ENCODE measurements at places on chromosomes 3 and 15. TPM values are rescaled to one million over a fixed set of nuclear protein-coding genes. Genes with fewer than 3 reads are reported as not detected.

GRCh38 chr3:169661361-169662131, 2.0 kb downstream of the MECOM start:
- DNase-seq: no peak

GRCh38 chr15:67833710-67834511, 5.9 kb downstream of the RNU6-1 start:
- DNase-seq: no peak

TP63 gene
- total RNA-seq: 0.42 TPM

CD200 gene
- total RNA-seq: 42.2 TPM

DNA sequence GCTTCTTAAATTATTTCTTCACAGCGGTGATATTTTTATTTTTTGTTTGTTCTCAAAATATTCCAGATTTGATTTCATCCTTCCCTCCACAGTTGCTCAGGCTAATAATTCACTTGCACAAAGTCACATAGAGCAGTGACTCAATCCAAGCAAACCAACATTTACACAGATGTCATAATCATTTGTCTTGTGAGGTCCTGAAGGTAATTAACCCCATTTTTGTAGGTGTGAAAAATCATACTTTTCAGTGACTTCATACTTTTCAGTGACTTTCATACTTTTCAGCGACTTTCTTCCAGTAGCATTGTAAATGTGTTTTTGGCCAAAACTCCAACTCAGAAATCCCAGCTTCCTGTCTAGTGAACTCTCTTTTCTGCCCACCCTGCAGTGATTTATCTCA, 32.1 kb downstream of the CD200 start:
- DNase-seq: no peak

DNA sequence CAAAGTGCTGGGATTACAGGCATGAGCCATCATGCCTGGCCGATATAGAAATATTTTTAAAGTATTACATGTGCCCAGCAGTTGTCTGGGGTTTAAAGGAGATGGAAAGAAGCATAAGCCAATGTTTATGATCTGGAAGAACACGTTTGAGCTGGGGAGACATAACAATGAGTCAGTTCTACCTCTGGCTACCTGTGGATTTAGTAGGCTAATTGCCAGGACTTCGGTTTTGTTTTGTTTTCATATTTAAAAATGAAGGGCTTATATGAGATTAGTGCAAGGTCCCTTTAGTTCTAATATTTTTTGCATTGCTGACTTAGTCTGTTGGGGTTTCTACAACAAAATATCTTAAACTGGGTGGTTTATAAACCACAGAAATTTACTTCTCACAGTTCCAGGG, 22.9 kb upstream of the TNFSF10 start:
- no peak for DNase-seq

GRCh38 chr15:26967719-26968269, 3.2 kb upstream of the GABRG3 start:
- no peak for DNase-seq

Measured in thoracic aorta (tissue), 2 donors.